Renal cortical epithelial cell (primary cell): ENCODE measurements at places on chromosomes 5 and 9. TPM values are rescaled to one million over a fixed set of nuclear protein-coding genes. Genes with fewer than 3 reads are reported as not detected.

SLC34A1 gene
- 0.05 TPM in 1 of 2 replicates, not detected in the other for total RNA-seq

XPA gene
- total RNA-seq: 7.5 and 9.7 TPM in 2 replicates

ISL1 gene
- not detected in 2 replicates for total RNA-seq

SHISAL2B gene
- total RNA-seq: 0.20 TPM in 1 of 2 replicates, not detected in the other

GRXCR2 gene
- total RNA-seq: not detected in 2 replicates

SMIM33 gene
- not detected in 2 replicates for total RNA-seq

WDR31 gene
- total RNA-seq: 1.9 and 9.3 TPM in 2 replicates

ORM2 gene
- total RNA-seq: not detected in 2 replicates

QRFP gene
- total RNA-seq: not detected in 2 replicates

PCDHA10 gene
- 1.6 and 12.3 TPM in 2 replicates for total RNA-seq

CEP78 gene
- total RNA-seq: 11.0 and 16.7 TPM in 2 replicates

IFNA21 gene
- not detected in 2 replicates for total RNA-seq

SERF1B gene
- total RNA-seq: 19.8 and 28.0 TPM in 2 replicates

ACOT12 gene
- 0.10 TPM in 1 of 2 replicates, not detected in the other for total RNA-seq

SARDH gene
- total RNA-seq: 2.1 and 5.4 TPM in 2 replicates

PRR7 gene
- 9.4 and 11.0 TPM in 2 replicates for total RNA-seq

REEP2 gene
- total RNA-seq: 2.1 and 7.6 TPM in 2 replicates

SLC45A2 gene
- not detected in 2 replicates for total RNA-seq

SPRY4 gene
- total RNA-seq: 1.2 and 3.4 TPM in 2 replicates

C9orf152 gene
- total RNA-seq: not detected in 2 replicates

SUSD3 gene
- total RNA-seq: 5.1 and 6.9 TPM in 2 replicates

ABO gene
- 0.17 and 4.5 TPM in 2 replicates for total RNA-seq

GRM6 gene
- total RNA-seq: not detected in 2 replicates

SPINK13 gene
- 1.4 and 1.8 TPM in 2 replicates for total RNA-seq

TAF11L10 gene
- not detected in 2 replicates for total RNA-seq

MEGF10 gene
- total RNA-seq: 0.10 TPM in 1 of 2 replicates, not detected in the other

GRIA1 gene
- total RNA-seq: not detected in 2 replicates
